ENCODE measurements at places on chromosomes 3 and 15.

GRCh38 chr3:197942956-197943556, 6.9 kb upstream of the RPL35A start:
- DNase-seq: peak; percentile 73

- DNase-seq: no peak
Observed at GRCh38 chr3:177703788-177704187, 506.5 kb upstream of the TBL1XR1 start.

DNA sequence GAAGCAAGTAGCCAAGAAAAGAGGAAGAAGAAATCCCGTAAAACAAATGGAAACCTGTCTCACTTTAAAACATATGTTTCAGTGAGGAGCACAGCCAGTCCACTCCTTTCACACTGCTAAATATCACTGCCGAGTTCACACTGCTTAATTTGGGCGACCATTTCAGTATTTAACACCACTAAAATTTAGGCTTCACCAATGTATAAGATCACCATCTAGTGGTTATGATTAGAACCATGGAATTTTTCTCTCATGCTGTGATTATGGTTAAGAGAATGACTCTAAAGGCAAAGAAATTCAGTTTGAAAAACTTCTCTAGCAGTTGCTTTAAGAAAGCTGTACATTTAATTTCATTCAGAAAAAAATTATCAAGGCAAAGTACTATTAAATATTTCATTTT, 16.6 kb downstream of the SLC4A7 start:
- no peak for DNase-seq

GRCh38 chr3:136893848-136894443, 31.9 kb downstream of the NCK1 start:
- no peak for DNase-seq

Measured in NCI-H2107 (cell line).